Activated CD4-positive, alpha-beta T cell treated with anti-CD3 and anti-CD28 coated beads for 1 hour (primary cell): ENCODE measurements at places on chromosomes 1 and 21.

DNA sequence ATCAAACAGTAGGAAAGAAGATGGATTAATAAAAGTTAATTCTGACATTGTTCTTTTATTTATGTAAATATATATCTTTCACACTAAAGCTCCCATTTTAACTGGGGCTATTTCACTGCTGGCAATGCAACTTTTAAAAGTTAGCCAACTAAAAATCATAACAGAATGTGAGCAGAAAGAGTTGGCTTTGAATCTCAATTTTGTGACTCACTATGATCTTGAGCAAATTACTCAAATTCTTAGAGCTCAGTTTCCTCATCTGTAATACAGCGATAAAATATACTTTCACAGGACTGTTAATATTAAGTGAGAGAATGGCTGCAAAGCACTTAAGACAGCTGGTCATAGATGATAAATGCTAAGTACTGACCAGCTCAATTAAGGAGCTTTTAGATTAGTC lies 10.8 kb downstream of the EFCAB14 start:
- no peak for DNase-seq

DNA sequence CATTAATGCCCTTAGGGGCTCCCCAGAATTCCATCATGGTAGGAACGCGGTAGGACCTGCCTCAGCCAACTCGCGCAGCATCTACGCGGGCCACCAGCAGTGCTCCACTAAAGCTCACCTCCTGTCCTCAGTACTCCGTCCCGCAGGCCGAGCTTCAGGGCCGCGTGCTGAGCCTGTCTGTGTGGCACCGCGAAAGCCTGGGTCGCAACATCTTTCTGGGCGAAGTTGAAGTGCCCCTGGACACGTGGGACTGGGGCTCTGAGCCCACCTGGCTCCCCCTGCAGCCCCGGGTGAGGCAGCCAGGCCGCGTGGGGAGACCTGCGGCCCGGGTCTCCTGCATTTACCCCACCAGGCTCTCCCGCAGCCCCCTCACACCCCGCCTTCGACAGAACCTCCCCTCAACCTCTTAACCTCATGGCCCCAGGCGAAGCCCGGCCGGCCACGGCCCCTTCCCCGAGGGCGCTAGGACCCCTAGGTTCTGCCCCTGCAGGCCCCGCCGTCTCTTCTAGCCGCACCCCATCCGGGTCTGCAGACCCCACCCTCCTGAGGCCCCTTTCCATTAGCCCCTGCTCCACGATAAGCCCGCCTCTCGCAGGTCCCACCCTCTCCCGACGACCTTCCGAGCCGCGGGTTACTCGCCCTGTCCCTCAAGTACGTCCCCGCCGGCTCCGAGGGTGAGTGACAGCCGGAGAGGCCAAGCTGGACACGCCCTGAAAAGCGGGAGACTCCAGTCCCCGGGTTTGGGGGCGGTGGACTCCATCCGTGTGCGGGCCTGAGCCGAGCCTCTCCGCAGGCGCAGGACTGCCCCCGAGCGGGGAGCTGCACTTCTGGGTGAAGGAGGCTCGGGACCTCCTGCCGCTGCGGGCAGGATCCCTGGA lies 9.1 kb downstream of the SYTL1 start:
- DNase-seq: no peak

DNA sequence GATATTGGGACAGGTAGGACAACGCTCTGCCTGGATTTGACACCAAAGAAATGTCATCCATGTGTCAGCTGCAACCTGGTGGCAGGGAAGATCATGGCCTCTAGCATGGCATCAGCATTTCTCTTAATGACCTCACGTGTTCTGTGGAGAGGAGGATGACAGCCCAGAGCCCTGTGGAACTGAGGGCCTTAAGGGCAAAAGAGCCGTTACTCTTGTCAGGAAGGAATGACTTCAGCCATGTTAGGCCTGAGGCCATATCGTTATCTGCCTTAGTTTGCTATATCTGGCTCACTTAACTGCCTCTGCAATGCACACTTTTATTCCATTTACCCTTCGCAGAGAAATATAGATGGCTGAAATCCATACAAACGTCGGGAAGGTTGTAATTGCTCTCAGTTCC lies 83.2 kb upstream of the PBX1 start:
- DNase-seq: no peak

DNA sequence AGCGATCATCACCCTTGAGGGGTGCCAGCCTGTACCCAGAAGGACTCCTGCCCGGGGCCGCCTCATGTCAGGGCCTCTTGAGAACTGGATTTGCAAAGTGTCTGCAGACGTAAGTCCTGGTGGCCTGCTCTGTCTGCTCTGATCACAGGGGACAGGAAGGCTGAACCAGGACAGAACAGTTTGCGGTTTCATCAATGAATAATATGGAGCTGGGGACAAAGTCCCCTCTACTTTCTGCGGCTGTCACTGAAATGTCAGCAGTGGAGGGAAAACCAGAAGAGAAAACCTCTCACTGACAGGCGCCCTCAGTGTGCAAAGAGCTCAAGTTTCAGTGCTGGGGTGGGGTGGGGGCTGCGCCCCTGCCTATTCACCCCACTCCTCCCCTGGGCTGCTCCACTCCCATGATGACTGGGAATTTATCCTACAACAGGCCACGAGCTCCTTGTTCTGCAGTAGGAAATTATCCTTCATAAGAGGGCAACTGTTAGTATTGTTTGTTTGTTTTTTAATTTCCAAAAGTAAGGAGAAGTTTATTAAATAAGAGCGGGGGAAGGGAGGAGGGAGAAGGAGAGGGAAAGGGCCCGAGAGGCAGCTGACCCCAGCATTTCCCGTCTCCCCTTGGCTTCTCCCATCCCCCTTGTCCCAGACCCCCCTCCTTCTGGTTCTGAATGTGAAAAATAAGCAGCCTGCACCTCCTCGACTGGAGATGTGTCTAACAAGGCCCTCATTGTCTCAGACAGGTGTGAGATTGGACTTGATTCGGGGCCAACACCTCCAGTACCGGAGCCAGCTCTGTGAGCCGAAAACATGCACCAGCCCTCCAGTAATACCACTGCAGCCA lies 149.2 kb downstream of the CLIC6 start:
- DNase-seq: no peak

- DNase-seq: no peak
Measured at GRCh38 chr1:43140010-43140409, 32.1 kb downstream of the EBNA1BP2 start.

DNA sequence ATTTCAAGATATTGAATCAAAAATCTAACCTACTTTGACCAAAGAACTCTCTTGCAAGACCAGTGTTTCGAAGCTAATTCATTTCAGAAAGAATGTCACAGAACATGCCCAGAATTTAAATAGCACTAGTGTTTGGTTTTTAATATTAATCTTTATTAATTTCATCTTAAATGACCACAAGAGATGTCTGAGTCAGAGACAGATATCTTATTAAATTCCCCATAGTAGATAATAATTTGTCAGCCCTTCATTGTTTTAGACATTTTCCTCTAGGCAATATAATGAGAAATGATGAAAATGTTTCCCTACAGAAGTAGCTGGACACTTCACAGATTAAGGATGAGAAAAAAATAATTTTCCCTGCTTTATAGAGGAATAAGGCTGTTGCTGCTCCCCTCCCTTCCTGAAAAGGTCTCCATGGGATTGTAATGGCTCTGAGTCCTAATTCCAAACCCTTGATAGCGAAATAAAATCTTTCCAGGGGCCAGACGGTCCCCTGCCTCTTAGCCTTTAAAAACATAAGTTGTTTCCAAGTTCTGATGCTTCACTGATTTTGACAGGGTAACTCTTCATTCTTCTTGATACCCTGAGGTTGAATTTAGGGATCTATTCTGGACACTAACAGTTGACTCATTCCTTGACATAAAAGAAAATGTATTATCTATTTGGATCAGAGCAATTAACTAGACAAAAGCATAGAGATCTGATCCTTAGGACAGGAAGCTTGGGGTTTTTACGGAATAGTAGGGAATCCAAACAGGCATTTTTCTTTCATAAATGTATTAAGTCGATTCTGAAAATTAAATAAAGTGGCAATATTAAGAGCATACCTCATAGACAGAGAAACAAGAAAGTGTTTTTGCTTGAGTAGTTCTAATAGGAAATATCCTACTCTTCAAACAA lies 820.8 kb downstream of the BRINP3 start:
- DNase-seq: no peak

- DNase-seq: no peak
Measured at GRCh38 chr1:73801912-73802429, 396.0 kb downstream of the LRRIQ3 start.

DNA sequence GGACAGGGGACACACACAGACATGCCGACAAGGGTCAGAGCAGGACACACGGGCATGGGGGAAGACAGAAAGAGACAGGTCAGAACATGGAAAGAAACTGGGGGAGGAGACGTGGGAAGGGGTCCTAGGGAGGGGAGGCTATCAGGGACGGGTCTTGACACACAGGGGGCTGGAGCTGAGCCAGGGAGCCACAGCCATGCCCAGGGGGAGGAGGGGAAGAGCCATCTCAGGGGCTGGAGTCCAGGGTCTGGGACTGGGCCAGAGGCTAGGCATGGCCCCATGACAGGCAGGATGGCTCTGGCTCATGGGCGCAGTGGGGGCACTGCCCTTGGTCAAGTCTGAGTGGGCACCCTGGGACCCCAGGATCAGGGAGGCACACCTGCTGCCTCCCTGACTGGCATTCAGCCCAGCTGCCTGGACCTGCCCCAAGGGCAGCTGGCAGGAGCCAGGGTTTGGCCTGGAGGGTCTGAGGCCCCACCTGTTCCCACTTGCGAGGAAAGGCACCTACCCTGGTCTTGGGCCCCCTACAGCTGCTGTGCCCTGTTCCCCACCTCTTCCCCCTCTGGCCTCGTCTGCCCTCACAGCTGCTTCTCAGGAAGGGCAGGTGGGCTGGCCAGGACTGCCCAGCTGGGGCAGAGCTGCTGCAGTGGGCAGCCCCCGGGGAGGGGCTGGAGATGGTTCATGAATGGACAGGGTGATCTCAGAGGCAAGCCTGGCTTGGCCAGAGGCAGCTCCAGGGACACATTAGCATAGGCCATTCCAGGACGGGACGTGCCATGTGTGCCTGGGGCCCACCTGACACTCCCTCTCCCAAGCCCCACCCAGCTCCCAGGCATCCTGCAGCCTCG lies 42.9 kb downstream of the HSPG2 start:
- no peak for DNase-seq

DNA sequence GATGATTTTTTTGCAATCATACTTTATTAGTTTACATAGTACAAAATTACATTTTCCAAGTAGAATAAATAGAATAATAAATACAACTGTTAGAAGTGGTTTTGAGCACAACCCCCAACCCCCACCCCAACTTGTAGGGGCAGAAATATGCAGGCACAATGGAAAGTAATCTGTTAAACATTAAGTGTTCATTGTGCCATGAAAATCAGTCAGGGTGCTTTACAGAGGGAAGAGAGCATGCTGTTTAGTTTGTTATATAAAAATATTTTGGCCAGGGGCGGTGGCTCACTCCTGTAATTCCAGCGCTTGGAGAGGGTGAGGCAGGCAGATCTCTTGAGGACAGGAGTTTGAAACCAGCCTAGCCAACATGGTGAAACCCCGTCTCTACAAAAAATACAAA lies 2.6 kb downstream of the OR10T2 start:
- no peak for DNase-seq

DNA sequence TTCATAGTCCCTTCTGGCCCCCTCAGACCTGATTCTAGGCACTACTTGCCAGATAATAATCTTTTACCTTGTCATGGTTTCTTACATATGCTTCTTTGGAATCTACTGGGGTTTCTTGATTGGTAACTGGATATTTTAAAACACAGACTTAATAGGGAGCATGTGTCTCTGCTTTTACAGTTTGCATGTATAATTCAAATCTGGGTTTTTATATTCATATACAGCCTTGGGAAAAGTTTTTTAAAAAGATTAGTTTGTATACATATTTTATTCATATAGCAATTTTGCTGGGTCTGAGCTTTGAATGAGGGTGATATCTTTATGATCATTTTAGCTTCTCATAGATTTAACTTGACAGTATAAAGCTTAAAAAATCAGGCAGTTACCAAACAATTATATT lies 21.1 kb upstream of the CD1D start:
- DNase-seq: no peak
